ENCODE measurements at places on chromosomes 1 and 21. TPM values are rescaled to one million over a fixed set of nuclear protein-coding genes. Genes with fewer than 3 reads are reported as not detected.

Gene NPHS2
- total RNA-seq: not detected

Gene PDZK1
- total RNA-seq: not detected

Gene CFHR2
- not detected for total RNA-seq

Gene AJAP1
- not detected for total RNA-seq

Gene PALMD
- total RNA-seq: 30.0 TPM

Gene WNT3A
- total RNA-seq: not detected

Gene C1orf50
- total RNA-seq: 5.8 TPM

Gene CNR2
- total RNA-seq: not detected

Gene KRTAP12-2
- total RNA-seq: not detected

Gene RGS13
- not detected for total RNA-seq

Gene CXADR
- 2.4 TPM for total RNA-seq

Gene FLG2
- total RNA-seq: not detected

Gene CHI3L2
- 4.9 TPM for total RNA-seq

Gene PCBP3
- 8.5 TPM for total RNA-seq

Gene S100B
- not detected for total RNA-seq

Gene IL22RA1
- total RNA-seq: not detected

Gene GJB4
- not detected for total RNA-seq

Gene GUCA2A
- total RNA-seq: not detected

Gene RGSL1
- total RNA-seq: not detected

Gene LHX8
- total RNA-seq: not detected

Gene ATP6V1G3
- total RNA-seq: not detected

Gene CENPF
- total RNA-seq: 10.8 TPM

Gene NR1I3
- not detected for total RNA-seq

Gene CFHR3
- not detected for total RNA-seq

Gene SLC6A9
- total RNA-seq: 21.7 TPM

Gene SLAMF6
- not detected for total RNA-seq

Gene ST6GALNAC3
- 0.16 TPM for total RNA-seq

Gene MOB3C
- total RNA-seq: 8.9 TPM

Gene OLIG2
- not detected for total RNA-seq

Gene CERS2
- total RNA-seq: 138 TPM

Gene FBXO2
- total RNA-seq: not detected

Gene ERICH3
- total RNA-seq: not detected

Gene C1orf146
- not detected for total RNA-seq

Gene LCE2B
- not detected for total RNA-seq

Gene C8B
- total RNA-seq: not detected

Gene FNDC5
- 0.16 TPM for total RNA-seq

Gene XCL2
- not detected for total RNA-seq

Gene KCNA2
- 0.16 TPM for total RNA-seq

Gene PEX14
- total RNA-seq: 15.1 TPM

Data from cardiac atrium fibroblast (primary cell).